ENCODE measurements at places on chromosomes 4 and X.

GRCh38 chr4:99887837-99888236, 6.4 kb downstream of the LAMTOR3 start:
- DNase-seq: no peak

GRCh38 chr4:4856071-4857000, 3.1 kb upstream of the MSX1 start:
- DNase-seq: no peak

GRCh38 chr4:7014815-7015214, 28.4 kb upstream of the TADA2B start:
- no peak for DNase-seq

DNA sequence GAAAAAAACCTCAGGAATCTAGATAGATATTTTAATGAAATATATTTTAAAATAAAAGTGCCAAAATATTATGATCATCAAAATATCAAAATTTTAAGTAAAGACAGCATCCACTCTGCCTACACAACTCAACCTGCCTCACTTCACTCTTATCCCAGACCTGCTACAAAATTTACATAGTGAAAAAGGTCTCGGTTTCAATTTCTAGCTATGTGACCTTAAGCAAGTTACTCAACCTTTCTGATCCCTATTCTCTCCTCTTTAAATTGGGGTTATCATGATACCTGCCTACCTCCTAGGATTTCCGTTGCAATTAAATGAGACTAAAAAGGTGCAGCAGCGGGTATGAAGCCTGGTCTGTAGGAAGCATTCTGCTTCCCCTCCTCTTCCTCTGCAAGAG, 72.9 kb downstream of the FAM114A1 start:
- no peak for DNase-seq

DNA sequence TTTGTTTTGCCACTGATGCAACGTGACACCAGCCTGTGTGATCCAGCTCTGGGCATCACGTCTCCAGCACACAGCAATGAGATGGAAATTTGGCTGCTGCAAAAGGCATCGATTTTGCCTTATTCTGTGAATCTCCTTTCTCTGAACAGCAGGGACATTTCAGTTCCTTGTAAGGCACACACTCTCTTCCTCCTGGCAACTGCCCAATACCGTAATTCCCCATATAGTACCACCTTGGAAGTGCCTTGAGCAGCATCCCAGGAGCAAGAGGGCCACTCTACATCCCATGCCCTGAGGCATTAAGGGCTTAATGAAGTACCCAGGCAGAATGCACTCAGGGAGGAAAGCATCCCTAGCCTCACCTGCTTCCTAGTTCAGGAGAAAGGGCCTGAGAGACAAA, 10.5 kb upstream of the MAMLD1 start:
- DNase-seq: no peak

- DNase-seq: no peak
These were observed 24.2 kb upstream of the FAM9C start for GRCh38 chrX:13068651-13069050.

GRCh38 chr4:121783210-121783609, 17.9 kb upstream of the EXOSC9 start:
- no peak for DNase-seq

DNA sequence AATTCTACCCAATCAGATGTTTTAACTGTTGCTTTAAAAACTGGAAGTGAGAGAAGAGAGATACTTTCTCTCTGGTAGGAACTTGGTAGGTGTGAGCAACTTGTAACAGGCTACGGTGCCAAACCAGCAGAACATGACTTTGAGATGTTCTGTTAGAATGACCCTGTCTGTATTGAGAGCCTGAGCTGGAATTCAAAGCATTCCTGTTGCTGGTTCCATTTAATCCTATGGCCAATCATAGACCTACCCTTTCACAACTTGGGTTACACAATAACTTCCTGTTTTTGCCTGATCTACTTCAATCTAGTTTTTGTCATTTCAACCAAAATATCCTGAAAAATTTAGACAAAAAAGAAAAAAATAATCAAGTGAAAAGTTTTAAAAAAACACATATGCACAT, 1.7 kb upstream of the PRRG1 start:
- no peak for DNase-seq

GRCh38 chr4:107837776-107838618, 13.3 kb downstream of the SGMS2 start:
- no peak for DNase-seq

DNA sequence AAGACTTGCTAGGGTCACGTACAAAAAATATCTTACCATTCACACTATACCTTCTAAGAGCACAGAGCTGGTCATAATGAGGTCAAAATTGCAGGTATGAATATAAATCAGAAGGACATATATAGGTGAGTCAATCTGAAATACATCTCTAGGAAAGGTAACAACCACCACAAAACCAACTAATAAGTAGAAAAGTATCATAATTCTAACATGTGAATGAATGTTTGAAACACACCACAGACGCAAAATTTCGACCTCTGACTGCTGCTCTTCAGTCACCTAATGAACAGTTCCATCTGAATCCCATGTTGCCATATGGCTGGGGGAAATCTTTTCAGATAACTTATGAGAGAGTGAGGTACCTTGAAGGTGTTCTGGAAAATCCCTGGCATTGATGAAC, 22.1 kb downstream of the STAP1 start:
- DNase-seq: no peak

DNA sequence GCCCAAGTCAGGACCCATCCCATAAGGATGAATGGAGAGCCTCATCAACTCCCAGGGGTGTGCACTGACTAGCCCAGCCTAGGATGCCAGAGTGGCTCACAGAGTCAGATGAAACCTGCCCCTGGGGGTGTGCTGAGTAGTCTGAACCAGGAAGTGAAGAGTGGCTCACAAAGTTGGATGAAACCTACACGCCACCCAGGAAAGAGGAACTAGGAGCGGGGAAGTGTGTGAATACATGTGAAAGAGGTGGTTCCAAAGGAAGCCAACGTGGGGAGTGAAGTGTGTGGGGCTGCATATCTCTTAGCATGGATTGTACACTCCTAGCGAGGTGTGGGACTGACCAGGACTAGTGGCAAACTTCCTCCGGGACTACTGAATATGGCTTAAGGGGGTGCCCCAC, 902.1 kb upstream of the NDST4 start:
- DNase-seq: no peak

- peak; percentile 69 for DNase-seq
These were observed 188.0 kb downstream of the STIM2 start for GRCh38 chr4:27048429-27049238.

DNA sequence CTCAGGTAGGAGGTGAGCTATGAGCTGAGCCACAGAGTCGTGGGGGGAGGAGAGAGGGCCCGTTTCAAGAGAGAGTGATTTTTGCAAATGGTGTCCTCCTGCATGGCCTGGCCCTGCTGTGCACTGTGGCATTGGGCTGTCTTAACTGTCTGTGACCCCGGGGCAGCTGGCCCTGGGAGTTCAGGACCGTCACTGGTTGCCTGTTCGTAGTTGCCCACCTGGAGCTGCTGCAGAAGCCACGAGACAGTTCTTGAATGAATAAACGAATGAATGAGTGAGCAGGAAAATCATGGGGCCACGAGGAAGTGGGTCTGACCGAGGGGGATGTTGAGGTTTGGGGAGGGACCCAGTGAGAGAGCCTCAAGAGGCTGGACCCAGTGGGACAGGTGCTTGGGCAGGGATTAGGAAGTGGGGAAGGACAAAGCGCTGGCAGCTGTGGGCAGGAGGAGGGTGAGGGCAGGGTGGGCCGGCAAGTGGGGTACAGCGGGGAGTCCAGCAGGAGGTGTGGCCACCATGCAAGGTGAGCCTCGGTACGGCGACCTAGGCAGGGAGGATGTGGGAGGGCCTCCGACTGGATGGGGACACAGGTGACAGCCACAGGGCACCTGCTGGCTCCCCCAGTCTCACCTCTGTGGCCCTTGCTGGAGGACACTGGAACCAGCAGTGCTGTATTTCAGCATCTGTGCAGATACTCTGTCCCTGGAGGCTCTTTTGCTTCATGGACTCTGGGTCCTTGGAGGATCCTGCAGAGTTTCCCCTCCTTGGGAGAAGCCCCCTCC, 10.2 kb downstream of the RGS12 start:
- no peak for DNase-seq

- no peak for DNase-seq
These were observed 4.4 kb upstream of the CHM start for GRCh38 chrX:86051741-86052140.

DNA sequence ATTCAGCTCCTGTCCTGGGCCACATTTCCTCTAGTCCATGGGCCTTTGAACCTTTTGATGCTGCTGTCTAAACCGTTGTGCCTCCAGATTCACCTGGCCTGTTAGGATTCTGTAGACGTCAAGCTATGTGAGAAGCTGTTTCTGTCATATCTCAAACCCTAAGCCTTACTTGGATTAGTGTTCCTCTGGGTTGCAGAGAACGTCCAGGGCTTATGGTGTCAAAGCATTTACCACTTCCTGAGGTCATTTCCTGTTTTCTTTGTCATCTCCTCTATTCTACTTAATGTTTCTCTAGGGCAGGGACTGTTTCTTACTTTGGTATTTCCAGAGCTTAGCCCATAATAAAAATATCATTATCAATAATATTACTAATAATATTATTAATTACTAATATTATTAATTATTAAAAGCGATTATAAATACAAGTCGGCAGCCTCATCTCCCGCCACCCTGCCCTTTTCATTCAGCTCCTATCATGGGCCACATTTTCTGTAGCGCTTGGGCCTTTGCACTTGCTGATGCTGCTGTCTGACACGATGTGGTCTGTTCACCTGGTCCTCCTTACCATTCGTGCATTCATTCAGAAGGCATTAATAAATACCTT, 19.1 kb downstream of the PRIMPOL start:
- DNase-seq: no peak

DNA sequence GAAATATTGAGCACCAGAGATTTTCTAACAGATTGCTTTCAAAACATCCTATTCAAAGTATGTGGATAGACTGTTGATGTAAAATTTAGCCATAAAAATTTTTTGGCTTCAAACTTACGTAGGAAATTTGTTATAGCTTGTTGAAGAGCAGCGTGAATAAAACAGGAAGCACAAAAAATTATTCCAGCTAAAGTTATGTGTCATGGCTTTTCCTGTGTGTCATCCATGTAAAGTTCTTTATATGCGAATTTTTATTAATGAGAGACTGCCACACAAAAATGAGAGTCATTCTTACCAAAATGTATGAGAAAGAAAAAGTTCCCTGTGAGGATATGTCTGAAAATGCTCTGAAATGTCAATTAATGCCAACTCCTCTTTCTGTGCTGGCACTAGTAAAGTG, 19.5 kb downstream of the EPGN start:
- no peak for DNase-seq

DNA sequence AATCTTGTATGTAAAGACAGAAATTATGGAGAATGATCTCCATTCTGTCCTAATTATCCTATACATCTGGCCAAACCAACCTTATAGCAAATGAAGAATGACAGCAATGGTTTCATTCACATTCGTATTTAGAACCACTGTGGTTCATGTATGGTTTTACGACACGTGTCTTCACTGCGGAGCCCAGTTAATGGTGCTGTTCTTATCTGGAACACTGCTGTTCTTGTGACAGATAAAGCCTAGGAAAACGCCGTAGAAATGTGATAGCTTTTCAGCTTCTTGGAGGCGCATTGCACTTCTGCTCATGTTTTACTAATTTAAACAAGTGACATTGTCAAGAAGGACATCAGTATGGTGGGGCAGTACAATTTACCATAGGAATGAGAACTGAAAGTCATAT, 2266.4 kb upstream of the TENM3 start:
- no peak for DNase-seq

DNA sequence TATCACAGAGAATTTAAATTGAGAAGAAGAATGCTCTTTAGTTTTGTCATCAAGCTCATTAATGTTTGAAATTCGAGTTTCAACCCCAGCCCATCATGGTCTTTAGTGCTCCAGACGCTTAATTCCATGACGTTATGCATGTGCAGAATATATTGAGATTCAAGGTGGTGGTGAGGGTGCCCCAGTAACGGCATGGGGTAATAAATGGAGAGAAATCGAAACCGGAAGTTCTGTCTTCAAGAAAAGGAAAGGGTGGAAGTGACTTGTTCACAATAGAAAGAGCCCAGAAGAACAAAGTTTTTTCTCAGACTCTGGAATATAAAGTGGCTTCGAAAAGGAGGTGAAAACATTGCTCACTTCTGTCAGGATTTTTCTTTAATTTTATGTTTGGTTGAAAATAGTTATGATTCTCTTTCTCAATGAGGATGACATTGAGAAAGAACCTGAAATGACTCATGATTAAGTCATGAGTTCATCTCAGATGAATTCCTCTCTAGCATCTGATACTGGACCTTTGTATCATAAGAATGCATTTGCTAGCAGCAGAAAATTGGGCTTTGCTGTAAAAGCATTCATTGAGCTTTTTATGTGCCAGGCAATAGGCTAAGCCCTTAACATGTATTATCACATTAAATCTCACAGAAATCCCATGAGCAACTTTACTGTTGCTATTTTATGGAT, 779 bp upstream of the DDX60L start:
- peak; percentile 50 for DNase-seq

DNA sequence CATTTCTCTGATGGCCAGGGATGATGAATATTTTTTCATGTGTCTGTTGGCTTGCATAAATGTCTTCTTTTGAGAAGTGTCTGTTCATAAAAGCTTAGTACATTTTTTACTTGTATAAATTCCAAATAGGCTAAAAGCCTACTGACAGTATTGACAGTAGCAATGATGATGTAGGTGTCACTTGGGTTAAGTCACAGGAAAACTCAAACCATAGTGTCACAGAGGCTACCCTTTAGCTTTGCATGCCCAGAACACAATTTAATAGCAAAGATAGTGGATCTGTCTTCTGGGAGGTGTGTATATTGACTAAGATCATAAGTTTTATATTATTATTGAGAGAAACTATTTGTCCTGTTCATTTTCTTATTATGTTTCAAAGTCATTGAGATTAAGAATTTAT, 8.1 kb downstream of the RP2 start:
- no peak for DNase-seq

GRCh38 chr4:143616771-143617170, 83.7 kb downstream of the FREM3 start:
- no peak for DNase-seq

GRCh38 chrX:98956014-98956413, 1454.1 kb downstream of the PCDH19 start:
- no peak for DNase-seq
